Activated CD4-positive, alpha-beta T cell treated with anti-CD3 and anti-CD28 coated beads, Interleukin-2, amount 50 U/mL, for 48 hours (primary cell): ENCODE measurements at places on chromosomes 3 and 15.

- DNase-seq = no peak
These were observed 262.6 kb upstream of the NAALADL2 start for GRCh38 chr3:174596447-174596982.

GRCh38 chr3:194314388-194315068 lies 36.6 kb downstream of the CPN2 start:
- DNase-seq = no peak

DNA sequence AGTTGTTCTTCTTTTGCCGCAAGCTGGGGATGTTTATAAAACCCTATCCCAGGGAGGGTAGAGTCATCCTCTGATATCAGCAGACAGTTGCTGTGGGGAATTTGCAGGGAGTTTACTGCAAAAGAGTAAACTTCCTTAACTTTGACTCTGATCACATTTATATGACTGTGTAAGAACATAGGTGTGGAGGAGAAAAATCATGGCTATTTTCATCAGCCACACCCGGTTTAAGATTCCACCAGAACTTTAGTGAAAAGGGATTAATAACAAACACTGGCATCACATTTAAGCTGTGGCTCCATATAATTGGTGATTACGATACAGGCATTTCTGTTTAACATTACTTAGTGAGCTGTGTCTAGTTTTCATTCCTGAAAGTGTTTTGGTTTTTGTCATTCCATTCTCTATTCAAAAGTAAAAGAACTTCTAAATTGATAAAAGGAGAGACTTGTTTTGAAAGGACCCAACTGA lies 143.1 kb downstream of the MYLK start:
- no peak for DNase-seq

DNA sequence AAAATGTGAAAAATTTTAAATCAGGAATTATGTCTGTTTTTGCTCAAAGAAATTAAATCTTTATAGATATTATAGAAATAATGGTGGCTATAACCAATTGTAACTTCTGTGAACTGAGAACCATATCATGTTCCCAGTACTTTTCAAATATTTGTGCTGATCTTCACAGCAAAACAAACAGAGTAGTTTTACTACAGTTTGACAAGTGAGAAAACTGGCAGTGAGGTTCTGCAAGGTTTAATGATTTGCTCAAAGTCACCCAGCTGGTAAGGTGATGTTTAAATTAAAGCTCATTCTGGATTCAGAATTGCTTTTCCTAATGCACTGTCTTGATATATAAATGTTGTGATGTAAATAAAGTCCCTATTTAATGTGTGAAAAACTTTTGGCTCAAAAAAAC lies 22.0 kb upstream of the SPTSSB start:
- DNase-seq = no peak

GRCh38 chr3:188338086-188338485 lies 184.1 kb downstream of the LPP start:
- DNase-seq = no peak

DNA sequence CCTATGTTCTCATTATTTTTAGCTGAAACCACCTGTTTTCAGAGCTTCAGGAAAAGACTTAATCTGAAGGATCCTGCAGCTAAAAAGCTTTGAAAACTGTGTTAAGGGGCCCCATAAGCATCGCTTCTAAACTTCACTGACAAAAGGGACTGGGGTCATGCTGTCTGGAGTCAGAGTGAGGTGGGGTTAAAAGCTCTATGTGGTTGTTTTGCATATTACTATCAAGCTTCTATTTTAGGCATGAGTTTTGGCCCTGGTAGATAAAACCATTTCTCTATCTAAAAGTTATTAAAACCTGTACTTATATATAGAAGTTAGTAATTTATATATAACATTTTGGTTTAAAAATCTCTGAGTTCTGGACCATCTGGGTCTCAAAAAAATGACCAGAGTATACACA lies 45.5 kb downstream of the GPR160 start:
- no peak for DNase-seq

GRCh38 chr3:66561367-66561766 lies 60.5 kb upstream of the LRIG1 start:
- no peak for DNase-seq

- DNase-seq = no peak
These were observed 1498.7 kb upstream of the CADM2 start for GRCh38 chr3:83460052-83460451.

GRCh38 chr3:170605490-170605889 lies 19.6 kb upstream of the SLC7A14 start:
- no peak for DNase-seq

GRCh38 chr3:167114619-167115018 lies 265.5 kb downstream of the ZBBX start:
- no peak for DNase-seq

DNA sequence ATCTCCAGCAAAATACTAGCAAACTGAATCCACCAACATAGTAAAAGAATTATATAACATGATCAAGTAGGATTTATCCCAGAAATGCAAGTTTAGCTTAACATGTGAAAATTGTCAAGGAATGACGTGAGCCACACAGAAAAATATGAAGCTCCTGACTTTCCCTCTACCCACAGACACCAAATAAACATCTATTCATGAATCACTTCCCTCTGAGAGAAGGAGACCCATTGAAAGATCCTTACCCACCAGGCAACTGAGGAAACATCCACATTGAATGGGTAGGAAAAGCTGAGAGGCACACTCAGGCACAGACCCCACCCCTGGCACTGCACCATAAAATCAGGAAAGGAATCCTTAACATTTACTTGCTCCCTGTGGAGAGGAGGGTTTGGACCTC lies 102.2 kb upstream of the MANF start:
- no peak for DNase-seq

DNA sequence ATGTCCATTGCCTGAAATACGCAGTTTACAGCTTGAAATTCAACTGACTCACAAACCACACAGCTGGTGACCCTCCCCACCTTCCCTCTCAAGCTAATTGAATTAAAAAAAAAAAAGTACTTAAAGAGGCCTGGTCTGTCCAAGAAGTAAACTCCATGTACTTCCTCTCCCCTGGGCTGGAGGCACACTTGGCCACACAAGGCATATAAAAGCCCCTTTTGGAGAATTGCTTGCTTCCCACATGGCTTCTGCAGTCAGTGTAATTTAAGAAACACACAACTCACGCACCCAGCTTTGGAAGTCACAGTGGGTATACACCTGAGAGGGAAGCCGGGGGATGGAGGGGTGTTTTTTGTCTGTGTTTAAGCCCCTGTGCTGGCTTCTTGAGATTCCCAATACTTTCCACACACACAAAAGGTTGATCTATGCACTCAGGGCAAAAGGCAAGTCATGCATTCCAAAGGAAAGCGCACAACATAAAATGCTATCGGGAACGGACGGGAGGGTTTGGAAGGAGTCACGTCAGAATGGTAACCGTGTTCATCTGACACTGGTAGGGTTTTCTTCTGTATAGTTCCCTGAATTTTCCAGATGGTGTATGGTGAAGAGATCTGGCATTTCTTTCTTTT lies 106.6 kb upstream of the ALDH1A3 start:
- DNase-seq = no peak

DNA sequence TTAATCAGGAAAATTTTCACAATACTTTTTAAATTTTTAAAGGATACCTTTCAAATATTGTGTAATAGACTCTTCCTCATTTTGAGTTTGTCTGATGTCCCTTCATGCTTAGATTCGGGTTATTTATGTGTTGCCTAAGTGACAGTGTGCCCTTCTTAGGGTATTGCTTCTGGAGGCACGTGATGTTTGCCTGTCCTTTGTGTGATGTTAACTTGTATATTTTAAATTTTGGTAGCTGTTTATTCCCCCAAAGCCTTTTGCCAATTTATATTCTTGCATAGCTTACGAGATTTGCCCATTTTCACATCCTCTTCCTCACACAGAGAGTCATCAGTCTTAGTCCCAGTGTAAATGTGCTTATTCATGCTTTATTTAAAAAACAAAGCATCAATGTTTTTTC lies 433.1 kb downstream of the EPHB1 start:
- DNase-seq = no peak

- DNase-seq = no peak
These were observed 6.5 kb downstream of the ALG3 start for GRCh38 chr3:184242297-184242685.

DNA sequence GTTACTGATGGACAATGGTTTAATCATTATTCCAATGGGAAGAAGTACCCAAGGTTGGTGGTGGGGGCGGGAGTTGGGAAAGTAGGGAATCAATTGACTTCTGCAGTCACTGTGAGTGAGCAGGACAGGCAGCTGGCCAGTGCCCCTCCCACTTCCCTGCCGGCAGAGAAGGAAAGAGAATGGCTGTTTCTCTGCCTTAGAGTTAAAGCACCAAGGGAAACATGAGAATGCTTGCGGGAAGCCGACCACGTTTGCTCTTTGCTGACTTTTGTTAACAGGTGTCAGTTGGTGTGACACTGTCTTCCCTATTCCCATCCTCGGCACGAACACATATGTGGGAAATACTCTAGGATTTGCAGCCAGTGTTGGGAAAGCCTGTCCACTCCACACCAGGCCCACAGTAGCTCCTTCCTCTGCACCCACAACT lies 33.5 kb upstream of the MFSD1 start:
- DNase-seq = no peak

- DNase-seq = peak; percentile 52
These were observed 462.0 kb downstream of the PDCD6IP start for GRCh38 chr3:34260271-34261000.

- DNase-seq = no peak
These were observed 53.6 kb downstream of the TMEM39A start for GRCh38 chr3:119409844-119410243.

DNA sequence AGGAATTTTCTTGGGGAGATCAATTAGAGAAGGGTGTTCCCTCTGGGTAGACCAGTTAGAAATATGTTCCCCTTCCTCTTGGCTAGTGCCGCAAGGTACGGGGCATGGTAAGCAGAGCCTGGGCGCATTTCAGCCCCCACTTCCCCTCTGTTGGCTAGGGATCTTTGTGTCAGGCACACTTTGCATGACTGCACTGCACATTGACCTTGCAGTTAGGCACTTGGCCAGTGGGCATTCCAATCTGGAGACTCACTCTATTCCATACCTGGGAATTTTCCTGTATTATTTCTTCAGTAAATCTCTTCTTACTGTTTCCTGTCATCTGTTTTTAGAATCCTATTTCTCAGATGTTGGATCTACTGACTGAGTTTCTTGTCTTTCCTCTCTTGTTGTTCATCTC lies 30.0 kb upstream of the CACNA1D start:
- DNase-seq = no peak

GRCh38 chr15:90955624-90956273 lies 1.1 kb downstream of the RCCD1 start:
- DNase-seq = no peak

- no peak for DNase-seq
These were observed 336.7 kb upstream of the TRIM42 start for GRCh38 chr3:140341203-140341602.

- DNase-seq = no peak
These were observed 480.1 kb downstream of the FOXP1 start for GRCh38 chr3:71103430-71103921.

DNA sequence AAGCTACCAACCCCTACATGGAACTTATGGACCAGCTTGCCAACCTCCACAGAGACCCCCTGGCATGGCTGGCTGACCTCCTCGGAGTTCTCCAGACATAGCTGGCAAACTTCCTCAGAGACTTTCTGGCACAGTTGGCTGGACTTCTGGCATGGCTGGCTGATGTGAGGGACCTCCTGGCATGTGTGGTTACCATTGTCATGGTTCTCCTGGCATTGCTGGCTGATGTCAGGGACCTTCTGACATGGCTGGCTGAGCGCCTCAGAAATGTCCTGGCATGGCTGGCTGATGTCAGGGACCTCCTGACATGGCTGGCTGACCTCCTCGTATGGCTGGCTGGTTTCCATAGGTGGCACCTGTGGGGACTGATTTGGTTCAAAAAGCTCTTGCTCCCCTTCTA lies 17.5 kb downstream of the MAP1A start:
- DNase-seq = no peak
